Fibroblast of the aortic adventitia (primary cell): ENCODE measurements at places on chromosomes 4 and X.

- no peak for DNase-seq
Measured at GRCh38 chrX:106631615-106632014, 19.8 kb downstream of the RADX start.

GRCh38 chr4:8308856-8309771 is 39.6 kb downstream of the HTRA3 start:
- DNase-seq = peak; percentile 45

DNA sequence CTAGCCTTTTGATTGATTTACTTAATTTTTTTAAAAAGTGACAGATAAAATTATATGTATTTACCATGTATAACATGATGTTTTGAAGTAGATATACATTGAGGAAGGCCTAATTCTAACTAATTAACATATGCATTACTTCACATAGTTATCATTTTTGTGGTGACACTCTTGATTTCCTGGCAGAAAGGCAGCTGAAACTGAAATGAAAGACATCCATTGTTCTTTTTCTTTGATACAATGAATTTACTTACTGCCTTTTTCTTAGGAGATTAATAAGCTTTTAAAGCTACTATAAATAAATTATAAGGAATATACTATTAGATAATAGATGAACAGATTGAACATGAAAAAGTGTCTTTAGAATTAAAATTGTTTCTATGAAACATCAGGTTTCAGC is 26.7 kb downstream of the ANKRD50 start:
- no peak for DNase-seq

DNA sequence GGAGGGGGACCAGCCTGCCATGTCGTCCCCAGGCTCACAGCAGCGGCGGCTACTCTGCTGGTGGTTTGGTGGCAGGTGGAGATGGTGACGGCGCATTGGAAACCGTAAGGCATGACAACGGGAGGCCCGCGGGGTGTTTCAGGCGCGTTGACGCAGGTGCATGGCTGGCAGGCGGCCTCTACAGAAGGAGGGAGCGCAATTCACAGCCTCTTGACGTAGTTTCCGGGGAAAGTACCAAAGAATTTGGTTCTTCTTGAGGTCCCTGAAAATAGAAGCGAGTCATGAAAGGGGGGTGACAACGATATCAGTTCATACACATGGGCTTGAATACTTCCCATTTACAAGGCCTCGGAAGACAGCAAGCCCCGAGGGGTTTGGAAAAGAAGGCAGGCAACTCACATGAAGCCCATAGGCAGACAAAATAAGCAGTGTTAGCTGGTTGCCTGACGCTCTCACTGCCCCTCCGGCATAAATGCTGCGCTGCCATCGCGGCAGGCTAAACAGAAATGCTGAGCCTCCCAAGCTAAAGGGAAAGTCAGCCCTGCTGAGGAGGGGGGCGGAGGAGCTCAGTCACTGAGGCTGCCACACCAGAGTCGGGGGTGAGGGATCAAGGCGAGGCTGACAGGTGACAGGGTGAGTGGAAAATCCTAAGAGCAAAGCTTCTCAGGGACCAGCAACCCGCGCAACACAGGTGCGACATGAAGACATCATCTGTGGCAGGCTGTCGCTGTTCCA is 52.3 kb upstream of the PDLIM3 start:
- DNase-seq = no peak

GRCh38 chr4:168737806-168738172 is 240.9 kb downstream of the PALLD start:
- DNase-seq = peak; percentile 46

DNA sequence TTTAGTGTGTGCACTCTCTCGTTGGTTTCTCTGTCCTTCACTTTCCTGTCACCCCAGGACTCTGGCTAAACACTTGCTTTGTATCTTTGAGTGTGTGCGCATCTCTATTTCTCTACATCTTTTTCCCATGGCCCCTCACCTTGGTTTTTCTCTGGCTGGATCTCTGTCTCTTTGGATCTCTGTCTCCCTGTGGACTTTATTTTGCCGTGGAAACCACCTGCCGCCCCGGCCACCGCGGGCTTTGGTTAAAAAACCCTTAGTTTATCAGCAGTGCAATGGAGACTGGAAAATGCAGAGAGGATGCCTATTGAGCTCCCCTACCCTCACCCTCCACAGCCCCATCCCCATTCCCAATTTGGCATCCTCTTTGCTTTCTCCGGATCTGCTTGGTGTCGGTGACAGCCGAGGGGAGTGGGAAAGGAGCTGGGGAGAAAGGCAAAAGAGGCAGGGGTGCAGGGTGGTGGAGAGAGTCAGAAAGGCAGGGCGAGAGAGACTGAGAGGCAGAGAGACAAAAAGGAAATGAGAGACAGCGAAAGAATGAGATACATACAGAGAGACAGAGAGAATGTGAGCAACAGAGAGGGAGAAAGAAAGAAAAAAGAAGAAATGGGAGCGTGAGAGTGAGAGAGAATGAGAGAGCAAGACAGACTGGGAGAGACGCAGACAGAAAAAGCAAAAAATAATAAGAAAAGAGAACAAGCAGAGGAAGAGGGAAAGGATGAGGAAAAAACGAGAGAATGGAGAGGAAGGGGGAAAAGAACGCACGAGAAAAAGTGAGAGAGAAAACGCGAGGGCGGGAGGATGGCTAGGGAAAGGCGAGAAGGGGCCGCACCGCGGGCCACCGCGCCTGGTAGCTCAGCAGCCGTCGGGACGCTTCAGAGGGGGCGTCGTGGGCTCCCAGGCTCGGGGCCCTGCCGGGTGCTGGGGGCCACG is 688 bp downstream of the GPR101 start:
- no peak for DNase-seq

- DNase-seq = peak; percentile 68
Measured at GRCh38 chr4:102789317-102789717, 28.5 kb upstream of the MANBA start.

- no peak for DNase-seq
Measured at GRCh38 chr4:148426643-148427042, 15.6 kb downstream of the NR3C2 start.

DNA sequence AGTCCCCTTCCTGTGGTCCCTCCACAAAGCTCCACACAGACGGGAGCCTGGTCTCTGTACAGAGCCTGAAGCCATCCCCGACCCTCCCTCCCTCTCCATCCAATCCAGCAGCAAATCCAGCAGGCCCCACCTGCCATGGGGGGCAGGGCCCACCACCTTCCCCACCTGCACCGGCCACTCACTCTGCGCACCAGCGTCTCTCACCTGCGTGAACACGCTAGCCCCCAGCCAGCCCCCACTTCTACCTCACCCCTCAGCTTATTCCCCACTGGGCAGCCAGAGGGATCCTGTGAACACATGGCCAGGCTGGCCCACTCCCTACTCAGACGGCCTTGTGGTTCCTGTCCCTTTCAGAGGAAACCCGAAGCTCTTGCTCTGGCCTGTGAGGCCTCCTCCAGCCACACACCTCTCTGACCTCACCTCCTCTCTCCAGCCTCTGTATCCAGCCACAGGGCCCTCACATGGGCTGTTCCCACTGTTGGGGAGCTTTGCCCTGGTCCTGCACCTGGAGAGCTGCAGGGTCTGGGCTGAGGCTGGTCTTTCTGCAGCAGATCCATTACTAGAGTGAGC is 70.9 kb downstream of the WFS1 start:
- no peak for DNase-seq

GRCh38 chr4:4941751-4942150 is 77.5 kb downstream of the CYTL1 start:
- DNase-seq = no peak

GRCh38 chr4:17717301-17717700 is 64.1 kb downstream of the FAM184B start:
- DNase-seq = no peak

GRCh38 chrX:128622296-128622695 is 570.1 kb upstream of the ACTRT1 start:
- DNase-seq = no peak

GRCh38 chr4:52946855-52947254 is 84.7 kb downstream of the RASL11B start:
- DNase-seq = no peak

GRCh38 chrX:11407331-11408108 is 114.3 kb downstream of the AMELX start:
- DNase-seq = peak; percentile 59
